ENCODE measurements at places on chromosomes 3 and 15. TPM values are rescaled to one million over a fixed set of nuclear protein-coding genes. Genes with fewer than 3 reads are reported as not detected.

The TICRR gene
- polyA plus RNA-seq: 1.6 TPM

The NPAP1 gene
- not detected for polyA plus RNA-seq

The DUOXA2 gene
- polyA plus RNA-seq: not detected

The CTXND1 gene
- polyA plus RNA-seq: 0.01 TPM

The ZDHHC23 gene
- polyA plus RNA-seq: 1.4 TPM

The TIMP4 gene
- 5.2 TPM for polyA plus RNA-seq

DNA sequence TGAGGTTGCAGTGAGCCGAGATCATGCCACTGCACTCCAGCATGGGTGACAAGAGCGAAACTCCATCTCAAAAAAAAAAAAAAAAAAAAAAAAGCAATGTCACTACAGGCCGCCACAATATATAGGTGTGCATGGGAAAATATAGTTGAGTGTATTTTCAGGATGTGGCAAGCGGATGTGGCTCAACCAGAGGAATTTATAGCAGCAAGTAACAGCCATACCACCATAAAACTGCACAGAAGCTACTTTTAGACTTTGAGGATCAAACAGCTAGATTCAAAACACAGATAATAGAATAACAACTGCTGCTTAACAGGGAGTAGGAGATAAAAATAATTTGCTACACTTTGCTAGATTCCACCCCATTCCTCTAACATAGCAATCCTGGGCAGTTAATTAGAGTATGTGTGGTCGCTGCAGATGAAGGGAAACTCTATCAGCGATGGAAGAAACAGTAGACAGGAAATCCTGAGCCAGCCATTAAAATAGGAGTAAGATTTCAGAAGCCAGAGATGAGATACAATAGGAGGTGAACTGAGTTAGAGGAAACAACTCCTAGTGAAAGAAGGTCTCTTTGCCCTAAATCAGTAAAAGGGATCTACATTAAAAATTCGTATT, 318.7 kb upstream of the STT3B start:
- DNase-seq: no peak

DNA sequence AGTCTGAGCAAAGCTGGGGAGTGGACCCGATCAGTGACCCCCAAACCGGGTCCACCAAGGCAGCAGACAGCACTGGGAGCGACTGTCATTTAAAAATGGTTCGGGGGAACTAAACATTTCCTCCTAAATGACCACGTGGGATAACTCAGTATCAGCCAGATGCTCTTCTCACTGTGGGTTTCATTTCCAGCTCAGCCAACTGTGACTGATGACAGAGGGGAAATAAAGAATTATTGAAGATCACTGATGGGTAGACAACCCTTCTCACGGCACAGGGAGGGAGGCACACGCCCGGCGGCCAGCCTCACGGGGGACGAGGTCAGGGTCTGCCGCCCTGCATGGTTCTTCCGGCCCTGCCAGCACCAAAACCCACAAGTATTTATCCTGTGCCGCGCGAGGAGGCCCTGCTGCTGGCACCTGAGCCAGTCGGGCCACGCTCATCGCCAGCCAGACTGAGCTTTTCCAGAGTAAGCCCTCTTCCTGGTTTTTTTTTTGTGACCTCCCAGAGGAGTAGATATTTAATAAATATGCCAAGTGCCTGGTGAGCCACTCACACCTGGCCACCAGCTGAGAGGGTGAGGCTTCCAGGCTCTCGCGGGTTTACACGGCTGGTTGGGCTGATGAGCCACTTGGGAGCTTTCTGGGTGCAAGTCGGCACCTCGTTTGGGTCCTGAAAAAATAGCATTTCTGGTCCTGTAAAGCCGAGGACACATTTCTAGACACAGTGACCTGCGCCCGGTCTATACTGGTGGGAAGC, 6.2 kb downstream of the MELTF start:
- DNase-seq: no peak

- no peak for DNase-seq
Measured at GRCh38 chr3:179318876-179319275, 4.0 kb upstream of the ZNF639 start.

- peak; percentile 30 for DNase-seq
Measured at GRCh38 chr3:107268469-107268868, 108.8 kb upstream of the CCDC54 start.

- peak; percentile 85 for DNase-seq
Measured at GRCh38 chr15:95872366-95872771, 458.1 kb upstream of the NR2F2 start.

DNA sequence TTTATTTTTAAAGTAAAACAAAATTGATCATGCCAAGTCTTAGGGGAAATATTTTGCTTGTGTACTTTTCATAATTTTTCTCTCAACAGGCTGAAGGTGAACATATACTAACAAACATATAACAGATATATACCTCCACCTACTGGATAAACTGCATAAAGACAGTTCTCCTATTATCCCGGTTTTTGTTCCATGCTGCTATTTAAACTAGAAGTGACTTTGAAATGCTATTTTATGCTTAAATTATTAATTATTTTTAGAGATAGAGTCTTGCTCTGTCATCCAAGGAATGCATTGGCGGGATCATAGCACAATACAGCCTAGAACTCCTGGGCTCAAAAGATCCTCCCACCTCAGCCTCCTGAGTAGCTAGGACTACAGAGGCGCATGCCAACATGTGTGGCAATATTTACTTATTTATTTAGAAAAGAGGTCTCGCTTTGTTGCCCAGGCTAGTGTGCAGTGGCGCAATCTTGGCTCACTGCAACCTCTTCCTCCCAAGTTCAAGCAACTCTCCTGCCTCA, 49.8 kb downstream of the ST3GAL6 start:
- DNase-seq: peak; percentile 23

DNA sequence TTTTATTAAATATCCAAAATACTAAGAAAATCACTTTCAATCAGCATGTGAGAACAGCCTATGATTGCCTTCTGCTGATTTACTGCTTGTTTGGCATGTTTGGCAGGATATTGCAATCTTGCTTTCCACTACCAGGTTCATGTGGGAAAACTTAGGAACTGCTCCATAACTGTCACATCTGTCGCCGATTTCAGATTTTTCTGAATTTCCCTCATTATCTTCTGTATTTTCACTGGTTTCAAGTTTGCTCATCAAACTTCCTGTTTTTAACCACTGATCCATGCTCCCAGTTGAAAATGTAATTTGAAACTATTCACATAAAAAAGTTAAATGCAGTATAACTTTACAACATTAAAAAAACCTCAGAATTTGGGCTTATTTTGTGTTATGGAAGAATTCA, 93.0 kb downstream of the NFKBIZ start:
- peak; percentile 13 for DNase-seq

DNA sequence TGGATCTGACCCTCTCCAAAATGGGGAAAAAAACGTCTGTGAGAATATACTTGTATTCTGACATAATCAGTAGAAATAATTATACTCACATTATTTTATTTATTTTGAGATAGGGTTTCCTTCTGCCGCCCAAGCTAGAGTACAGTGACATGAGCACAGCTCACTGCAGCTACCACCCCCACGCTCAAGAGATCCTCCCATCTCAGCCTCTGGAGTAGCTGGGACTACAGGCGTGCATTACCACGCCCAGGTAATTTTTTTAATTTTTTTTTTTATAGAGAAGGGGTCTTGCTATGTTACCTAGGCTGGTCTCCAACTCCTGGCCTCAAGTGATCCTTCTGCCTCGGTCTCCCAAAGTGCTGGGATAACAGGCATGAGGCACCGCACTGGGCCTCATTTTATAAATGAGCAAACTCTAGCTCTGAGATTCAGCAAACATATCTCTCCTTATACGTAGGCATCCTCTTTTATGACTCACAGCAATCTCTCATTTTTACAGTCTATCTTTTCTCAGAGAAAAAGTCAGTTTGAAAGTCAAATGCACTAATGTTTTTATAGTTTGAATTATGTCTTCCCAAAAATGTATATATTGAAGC, 989 bp upstream of the VGLL3 start:
- DNase-seq: peak; percentile 53

DNA sequence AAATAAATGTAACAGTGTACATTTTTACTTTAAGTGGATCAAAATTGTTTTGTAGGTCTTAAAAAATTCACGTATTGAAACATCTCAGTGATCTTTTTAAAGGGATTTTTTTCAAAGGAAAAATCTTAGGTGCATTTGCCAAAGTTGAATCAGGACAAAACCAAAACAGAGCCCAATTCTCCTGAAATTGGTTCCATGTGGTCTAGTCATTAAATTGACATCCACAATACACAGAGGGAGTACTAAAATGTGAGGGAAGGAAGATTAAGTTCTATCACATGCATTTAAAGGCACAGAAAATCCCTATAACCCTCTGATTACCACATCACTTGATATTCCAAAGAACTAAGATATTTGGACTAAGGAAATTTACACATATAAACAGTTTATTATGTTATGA, 39.3 kb upstream of the HDC start:
- DNase-seq: no peak

DNA sequence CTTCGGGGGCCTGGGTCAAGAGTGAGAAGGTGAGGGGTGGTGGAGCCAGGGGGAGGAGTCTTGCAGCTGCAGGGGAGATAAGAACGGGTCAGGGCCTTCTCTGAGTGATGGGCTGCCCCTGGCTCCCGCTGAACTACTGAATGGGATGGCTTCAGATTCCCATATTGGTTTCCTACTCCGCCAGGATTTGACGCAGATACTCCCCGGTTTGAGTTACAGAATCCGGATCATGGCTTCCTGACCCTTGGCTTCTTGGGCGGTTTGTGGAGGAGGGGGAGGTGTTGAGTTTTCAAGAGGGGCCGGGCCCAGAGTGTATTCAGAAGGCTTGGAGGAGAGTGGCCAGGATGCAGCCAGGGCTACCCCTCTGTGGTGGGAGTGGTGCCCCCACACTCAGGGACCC, 119.9 kb upstream of the ATP2B2 start:
- DNase-seq: no peak

DNA sequence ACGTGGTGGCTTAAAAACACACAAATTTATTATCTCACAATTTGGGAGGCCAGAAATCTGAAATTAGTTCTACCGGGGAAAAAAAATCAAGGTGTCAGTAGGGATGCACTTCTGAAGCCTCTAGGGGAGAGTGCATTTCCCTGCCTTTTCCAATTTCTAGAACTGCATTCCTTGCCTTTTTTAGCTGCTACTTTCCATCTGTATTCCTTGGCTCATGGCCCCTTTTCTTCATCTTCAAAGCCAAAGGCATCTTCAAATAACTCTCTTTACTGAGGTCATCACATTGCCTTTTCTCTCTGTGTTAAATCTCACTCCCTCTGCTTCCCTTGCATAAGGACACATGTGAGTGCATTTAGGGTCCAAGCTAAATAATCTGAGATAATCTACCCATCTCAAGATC, 69.5 kb upstream of the NEO1 start:
- no peak for DNase-seq

- no peak for DNase-seq
Measured at GRCh38 chr3:40379674-40380306, 7.2 kb upstream of the ENTPD3 start.

GRCh38 chr3:126339466-126339865, 17.7 kb downstream of the KLF15 start:
- DNase-seq: no peak

DNA sequence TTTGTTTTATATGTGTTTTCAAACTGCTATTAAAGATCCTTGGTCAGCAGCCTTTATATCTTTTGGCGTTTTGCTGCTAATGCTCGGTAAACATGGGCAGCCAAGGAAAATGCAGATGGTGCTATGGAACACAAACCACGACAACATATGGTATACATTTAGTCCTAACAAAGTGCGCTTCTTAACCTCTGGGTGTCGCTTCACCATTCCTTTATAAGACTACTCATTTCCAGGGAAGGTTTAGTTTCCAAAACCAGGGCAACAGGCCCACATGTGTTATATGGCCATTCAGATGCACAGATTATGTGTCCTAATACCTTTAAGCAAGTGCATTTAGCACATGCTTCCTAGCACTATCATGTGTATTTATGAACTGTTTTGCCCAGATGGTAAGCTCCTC, 14.7 kb downstream of the SHOX2 start:
- no peak for DNase-seq

DNA sequence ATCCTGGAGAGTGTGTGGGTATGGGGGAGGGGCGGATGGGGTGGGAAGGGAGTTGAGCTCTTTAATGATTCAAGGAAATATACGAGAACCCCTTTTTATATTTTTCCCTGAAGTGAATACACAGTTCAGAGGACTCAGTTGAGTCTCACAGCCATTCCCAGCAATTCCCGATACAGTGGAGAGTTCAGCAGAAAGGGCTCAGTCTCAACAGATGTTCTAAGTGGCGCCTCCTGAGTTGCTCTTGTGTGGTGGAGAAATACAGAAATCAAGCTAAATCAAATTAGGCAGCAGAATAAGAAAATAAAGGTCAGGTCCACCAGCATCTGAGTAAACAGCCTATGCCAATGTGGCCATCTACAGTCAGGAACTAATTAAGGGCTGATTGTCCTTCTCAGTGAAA, 372.1 kb downstream of the NR2F2 start:
- DNase-seq: no peak

DNA sequence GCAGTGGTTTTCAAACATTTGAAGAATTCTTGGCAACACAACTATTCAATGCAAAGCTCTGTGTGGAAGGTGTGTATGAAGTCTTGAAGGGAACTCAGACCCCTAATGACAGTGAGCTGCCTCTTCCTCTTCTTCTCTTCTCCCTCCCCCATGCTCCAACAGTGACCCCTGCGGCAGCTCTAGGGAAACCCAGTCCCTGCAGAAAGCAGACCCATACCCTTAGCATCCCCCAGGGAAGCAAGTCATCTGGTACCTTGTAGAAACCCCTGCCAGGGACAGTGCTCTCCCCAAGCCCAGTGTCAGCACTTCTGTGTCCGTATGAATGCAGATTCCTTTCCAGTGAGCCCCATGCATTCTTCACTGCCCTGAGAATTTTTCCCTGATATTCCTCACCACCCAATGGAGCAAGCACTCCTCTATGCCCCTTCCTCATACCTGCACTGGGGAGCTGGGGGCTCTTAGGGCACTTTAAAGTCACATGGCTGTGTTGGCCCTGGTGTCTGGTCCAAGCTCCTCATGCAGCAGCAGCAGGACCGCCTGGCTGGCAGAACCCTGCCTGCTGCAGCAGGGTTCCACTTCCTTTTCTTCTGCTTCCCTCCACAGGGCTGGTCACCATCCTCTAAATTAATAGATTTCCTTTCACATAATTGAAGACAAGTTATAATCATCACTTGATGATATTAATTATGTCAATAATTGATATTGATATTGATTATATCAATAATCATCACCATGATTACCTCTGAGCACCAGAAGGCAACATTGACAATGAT, 442.5 kb downstream of the EPHB1 start:
- no peak for DNase-seq

DNA sequence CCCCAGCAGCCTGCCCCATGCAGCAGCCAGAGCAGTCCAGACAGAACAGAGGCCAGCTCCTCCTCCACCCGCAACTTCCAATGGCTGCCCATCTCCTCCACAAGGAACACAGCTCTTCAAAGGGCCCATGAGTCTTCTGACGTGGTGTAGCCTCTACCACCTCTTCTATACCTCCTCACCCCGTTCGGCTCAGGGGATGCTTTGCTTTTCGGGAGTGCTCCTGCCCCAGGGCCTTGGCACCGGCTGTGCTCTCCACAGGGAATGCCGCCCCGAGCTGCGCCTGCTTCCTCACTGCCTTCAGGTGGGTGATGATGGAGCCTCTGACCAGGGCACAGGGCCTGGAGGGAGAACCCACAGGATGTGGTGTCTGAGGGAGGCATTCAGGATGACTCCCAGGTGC, 14.6 kb downstream of the DNAJB8 start:
- no peak for DNase-seq
